ENCODE measurements at places on chromosomes 16 and 17. TPM values are rescaled to one million over a fixed set of nuclear protein-coding genes. Genes with fewer than 3 reads are reported as not detected.
A peak's percentile ranks its signal among the peaks of the same experiment; 100 is the strongest.

DNA sequence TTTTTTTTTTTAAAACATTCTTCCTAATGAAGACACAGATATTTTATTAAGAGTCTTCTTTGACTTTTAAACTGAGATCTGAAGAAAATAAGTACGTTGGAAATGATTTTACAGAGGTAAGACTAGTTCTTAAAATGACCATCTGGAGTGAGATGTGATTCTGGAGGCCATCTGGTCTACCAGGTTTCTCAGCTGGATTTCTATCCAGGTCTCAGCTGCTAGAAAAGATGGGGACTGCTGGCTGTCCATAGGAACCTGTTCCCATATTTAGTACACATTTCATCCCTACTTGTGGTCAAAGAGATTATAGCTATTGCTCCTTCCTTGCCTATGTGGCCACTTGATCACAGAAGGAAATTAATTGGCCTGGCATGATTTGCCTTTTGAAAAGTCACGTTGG lies 12.2 kb downstream of the PMFBP1 start:
- no peak for DNase-seq

The FXR2 gene
- total RNA-seq: 38.6 TPM

The KRT12 gene
- not detected for total RNA-seq

GRCh38 chr17:2004435-2004952 lies 20.6 kb downstream of the RTN4RL1 start:
- DNase-seq: no peak

DNA sequence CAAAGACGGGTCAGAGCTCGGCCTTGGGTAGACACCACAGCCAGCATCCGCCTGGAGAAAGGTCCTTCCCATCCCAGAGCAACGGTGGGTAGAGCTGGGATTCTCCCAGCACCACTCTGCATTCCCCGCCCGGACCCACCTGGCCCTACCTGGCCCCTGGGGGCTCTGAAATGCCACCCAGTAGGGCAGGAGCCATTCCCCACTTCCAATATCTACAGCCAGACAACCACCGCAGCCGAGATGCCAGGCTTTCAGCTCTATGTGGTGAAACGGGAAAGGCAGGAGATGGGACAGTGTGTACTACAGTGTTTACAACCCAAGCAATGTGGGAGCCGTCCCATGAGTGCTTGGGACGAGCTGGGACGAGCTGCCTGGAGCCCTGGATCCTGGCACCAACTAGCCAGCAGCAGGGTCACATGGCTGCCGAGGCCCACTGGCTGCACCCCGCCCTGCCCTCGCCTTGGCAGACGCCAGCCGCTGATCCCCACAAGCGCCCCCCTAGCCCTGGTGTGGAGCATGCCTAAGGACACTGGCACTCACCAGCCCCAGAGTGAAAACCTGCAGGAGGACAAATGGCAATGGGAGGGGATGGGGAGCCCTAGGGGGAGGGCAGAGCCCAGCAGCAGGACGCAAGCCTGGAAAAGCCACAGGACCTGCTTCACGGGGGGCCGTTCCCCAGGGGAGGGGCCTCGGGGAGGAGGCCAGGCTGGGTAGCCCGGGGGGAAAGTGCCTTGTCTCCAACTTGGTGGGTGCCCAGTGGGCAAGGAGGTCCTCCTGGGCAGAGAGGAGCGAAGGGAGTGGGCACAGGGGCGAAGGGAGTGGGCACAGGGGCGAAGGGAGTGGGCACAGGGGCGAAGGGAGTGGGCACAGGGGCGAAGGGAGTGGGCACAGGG lies 13.5 kb downstream of the TMC6 start:
- DNase-seq: no peak

GRCh38 chr17:18916816-18917500 lies 35.0 kb upstream of the SLC5A10 start:
- DNase-seq: peak; percentile 45

DNA sequence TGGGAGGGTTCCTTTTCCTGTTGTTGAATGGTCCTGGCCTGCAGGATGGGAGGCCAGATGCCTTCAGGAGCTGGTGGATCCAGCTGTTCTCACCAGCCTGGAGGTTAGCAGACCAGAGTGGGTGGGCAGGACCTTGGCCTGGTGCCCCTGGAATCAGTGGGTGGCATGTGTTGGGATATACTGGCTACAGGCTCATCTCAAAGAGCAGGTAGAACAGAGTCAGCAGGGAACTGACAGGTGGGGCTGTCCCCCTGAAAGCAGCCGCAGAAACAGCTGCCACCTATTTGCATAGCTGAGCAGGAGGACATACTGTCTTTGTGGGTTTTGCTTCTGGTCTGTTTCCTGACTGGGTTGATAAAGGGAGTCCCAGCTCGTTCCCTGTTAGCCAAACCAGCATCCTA lies 144.1 kb downstream of the RAB11FIP4 start:
- no peak for DNase-seq

The CORO6 gene
- 2.8 TPM for total RNA-seq

- no peak for DNase-seq
These were observed 163.9 kb downstream of the SLC39A11 start for GRCh38 chr17:72928454-72929136.

DNA sequence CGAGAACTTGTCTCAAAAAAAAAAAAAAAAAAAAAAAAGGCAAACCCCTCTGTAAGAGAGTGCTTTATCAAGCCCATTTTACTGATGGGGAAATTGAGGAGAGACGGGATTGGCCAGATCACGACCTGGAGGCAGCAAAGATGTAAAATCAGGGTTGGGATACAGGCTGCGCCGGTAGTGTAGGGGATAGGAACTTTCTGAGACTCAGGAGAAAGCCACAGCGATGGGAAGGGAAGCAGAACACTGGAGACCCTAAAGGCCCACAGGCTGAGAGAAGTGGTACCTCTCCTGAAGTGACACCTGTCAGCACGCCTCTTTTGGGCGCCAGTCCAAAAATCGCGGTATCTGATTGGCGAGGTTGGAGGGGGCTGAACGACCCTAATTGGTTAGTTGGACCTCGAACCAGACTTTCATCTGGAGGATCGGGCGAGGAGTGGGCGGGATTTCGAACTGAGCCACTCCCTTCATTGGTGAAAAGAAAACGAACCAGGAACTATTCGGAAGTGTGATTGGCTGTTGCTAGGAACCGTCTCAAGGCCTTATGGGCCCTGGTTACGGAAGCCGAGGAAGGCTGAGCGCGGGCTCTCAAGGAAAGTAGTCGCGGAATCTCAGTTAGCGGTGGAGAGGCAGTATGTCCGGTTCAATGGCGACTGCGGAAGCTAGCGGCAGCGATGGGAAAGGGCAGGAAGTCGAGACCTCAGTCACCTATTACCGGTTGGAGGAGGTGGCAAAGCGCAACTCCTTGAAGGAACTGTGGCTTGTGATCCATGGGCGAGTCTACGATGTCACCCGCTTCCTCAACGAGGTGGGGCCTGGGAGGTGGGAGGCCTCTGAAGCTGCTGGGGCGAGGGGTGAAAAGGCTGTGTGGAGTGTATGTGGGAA lies at the start of gene CYB5B:
CYB5B (plus strand) TSS at position 567 of the 882 bp plus-strand sequence; CDS start at position 632, 65 bp downstream.
- peak; percentile 99 for DNase-seq

- DNase-seq: no peak
These were observed 40.1 kb downstream of the IL4R start for GRCh38 chr16:27353853-27354252.

GRCh38 chr17:77961741-77962140 lies 3.2 kb downstream of the TNRC6C start:
- peak; percentile 16 for DNase-seq

The DRC3 gene
- total RNA-seq: 0.72 TPM

GRCh38 chr16:65124212-65124548 lies 2.3 kb upstream of the CDH11 start:
- peak; percentile 19 for DNase-seq

DNA sequence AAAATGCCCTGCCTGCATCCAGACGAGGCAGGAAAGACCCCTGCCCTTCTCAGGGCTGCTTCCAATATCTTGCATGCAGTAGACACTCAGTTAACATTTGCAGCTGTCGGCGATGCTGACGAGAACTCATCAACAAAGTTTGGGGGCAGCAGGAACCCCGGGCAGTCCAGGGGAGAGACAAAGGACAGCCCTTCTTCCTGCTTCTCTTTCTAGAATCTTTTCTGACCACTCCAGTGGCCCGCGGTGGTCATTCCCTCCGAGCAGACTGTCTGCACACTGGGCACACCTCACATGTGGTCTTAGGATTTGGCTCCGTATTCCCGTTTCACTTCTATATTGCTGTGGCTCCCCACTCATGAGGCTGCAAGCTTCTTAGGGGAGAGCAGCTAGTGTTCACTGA lies 31.0 kb upstream of the MFSD6L start:
- no peak for DNase-seq

GRCh38 chr17:50615828-50616227 lies 18.9 kb upstream of the ABCC3 start:
- peak; percentile 29 for DNase-seq

The SLC5A2 gene
- total RNA-seq: not detected

The FOXN1 gene
- total RNA-seq: not detected

The C16orf89 gene
- not detected for total RNA-seq

The CRYBA1 gene
- not detected for total RNA-seq

GRCh38 chr17:34886831-34887230 lies 74.4 kb downstream of the CCT6B start:
- DNase-seq: no peak

GRCh38 chr17:74347646-74348045 lies 14.0 kb downstream of the BTBD17 start:
- no peak for DNase-seq

DNA sequence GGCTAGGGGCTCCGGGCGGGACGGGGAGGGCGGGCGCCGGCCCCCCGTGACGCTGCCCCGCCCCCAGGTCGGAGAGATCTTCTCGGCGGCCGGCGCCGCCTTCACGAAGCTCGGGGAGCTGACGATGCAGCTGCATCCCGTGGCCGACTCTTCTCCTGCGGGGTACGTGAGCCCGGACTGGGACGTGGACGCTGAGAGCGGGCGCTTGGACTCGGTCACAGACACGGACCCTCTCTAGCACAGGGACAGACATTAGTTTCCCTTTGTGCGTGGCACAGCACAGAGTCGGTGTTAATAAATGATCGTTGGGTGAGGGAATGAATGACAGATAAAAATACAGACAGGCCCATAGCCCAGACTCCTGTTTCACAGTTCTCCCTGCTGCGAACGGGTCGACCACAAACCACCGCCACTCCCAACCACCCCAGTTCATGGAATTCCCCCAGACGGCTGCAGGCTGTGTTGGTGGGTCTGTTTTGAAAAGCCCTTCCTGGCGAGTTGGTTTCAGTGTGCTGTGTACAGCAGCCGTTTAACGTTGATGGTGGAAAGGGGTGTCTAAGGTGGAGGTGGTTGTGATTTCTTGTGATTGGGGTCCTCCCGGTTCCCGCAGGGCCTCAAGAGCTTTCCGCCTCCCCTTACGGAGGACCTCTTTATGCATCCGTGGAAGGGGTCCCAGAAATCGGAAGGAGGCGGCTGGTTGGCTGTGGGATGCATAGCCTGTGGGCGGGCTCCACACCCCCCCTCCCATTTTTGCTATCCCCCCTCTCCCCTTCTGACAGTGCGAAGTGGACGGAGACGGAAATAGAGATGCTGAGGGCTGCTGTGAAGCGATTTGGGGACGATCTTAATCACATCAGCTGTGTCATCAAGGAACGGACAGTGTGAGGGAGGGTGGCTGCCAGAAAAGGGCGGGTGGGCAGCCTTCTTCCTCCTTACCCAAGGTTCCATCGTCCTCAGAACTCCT lies 2.9 kb downstream of the RNASEK start:
- peak; percentile 66 for DNase-seq

DNA sequence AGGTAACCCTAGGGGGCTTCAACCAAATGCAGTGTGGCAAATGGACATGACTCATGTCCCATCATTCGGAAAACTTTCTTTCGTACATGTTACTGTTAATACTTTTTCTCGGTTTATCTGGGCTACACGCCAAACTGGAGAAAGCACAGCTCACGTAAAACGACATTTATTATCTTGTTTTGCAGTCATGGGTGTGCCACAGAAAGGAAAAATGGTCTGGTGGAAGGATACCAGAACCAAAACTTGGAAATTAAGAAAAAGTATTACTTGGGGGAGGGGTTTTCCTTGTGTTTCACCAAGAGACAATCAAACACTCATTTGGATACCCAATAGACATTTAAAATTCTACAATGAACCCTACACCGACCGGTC lies 23.6 kb downstream of the ALOX15B start:
- DNase-seq: peak; percentile 25

DNA sequence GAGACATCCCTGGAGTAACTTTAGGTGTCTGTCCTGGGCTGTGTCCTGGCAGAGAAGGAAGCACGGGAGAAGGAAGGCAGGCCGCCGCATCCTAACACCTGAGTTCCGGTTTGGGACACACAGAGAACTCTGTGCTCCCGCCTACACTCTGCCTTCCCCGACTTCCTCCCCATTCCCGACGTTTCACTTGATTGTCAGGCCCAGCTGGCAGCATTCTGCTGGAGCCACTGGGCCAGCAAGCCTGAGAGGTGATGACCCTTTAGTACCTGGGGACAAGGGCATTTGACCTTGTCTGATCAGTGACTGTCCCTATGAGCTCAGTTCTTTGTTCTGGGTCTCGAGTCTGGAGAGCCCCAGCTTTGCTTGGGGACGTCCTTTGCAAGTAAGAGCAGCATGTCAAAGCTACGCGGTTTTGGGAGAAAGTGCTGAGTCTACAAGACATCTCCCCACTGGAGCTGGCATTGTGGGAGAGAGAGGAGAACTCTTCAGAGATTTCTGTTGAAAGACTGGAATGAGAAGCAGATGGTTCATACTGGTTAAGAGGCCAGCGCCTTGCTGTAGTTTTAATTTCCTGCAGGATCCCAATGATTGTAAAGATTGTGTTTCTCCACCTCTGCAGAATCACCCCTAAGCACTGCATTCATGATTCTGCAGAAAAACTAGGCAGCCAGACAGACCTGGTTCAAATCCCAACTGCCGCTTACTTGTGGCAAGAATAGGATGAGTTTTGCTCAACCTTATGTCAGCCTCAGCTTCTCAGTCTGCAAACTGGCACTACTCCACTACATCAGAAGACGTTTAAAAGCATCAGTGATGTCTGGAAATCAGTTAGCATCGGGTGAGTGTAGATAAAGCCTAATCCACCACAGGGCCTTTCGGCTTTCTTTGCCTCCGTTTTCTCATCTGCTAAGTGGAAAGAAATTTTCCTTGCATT lies 20.6 kb downstream of the ABAT start:
- no peak for DNase-seq

The GAS2L2 gene
- total RNA-seq: not detected

DNA sequence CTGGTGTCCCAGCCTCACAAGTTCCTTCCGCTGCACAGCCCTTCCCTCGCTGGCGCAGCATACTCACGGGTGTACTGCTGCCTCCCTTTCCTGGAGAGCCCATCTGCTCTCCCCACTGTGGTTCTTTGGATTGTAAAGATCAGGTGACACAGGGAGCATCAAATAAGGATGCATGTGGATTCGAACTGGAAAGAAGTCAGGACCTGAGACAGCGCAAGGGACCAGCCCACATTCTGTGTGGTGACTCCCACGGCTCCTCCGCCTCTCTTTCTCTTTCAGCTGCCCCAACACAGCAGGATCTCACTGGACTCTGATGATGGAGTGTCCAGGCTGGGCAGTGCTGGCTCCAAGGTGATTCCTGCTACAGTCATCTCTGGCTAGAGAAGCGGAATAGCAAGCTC lies 8.1 kb downstream of the LDAF1 start:
- peak; percentile 52 for DNase-seq

DNA sequence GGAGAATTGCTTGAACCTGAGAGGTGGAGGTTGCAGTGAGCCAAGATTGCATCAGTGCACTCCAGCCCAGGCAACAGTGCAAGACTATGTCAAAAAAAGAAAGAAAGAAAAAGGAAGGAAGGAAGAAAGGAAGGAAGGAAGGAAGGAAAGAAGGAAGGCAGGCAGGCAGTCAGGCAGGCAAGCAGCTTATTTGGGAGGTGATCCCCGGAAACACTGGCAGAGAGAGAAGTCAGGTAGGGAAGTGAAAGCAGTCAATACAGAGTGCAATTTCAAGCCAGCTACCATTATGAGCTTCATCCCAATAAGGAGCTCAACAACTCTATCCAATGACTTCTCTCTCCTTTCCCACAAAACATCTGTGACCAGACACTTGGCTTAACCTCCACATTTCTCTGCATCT lies 83.0 kb upstream of the TBC1D3K start:
- no peak for DNase-seq

Data from IMR-90 (cell line).